ENCODE measurements at places on chromosomes 7 and 10. TPM values are rescaled to one million over a fixed set of nuclear protein-coding genes. Genes with fewer than 3 reads are reported as not detected.

PON1 gene
- not detected for total RNA-seq

GRCh38 chr7:69935107-69935506, 336.8 kb downstream of the AUTS2 start:
- no peak overlapping the region for H3K4me3 ChIP-seq
- H3K27ac ChIP-seq: no peak overlapping the region
- no peak for DNase-seq
- H3K36me3 ChIP-seq: no peaks in the 10 kb centered on the region

DNA sequence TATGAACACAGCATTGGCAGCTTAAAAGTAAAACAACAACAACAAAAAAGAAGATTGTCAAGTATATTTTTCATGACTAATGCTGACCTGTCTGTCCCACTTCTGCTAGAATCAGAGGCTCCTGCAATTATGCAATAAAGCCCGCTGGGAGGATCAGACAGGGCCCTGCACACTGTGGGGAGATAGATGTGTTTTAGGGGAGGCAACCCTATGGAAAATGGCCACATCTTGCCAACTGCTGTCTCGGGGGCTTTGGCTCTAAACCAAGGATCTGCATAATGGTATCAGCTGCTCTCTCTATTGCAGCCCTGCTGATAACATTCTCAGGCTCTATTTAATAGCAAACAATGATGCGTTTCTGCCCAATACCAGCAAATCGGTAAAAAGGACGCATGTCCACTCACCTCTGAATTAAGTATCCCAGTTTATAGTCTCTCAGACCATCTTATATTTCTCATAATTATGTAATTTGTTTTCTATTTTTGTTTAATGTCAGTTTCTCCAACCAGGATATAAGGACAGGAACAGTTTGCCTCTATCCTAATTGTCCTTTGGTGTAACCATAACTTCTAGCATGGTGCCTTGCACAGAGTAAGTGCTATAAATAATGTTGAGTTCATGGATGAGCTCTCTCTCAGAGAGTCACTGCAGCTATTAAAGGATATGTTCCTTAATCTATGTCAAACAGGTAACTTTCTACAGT, 15.3 kb upstream of the PRKAR2B start:
- DNase-seq: no peak
- no peak overlapping the region for H3K27ac ChIP-seq
- H3K4me3 ChIP-seq: no peak overlapping the region

- H3K4me1 ChIP-seq: peaks cover 4% of the 10 kb centered on the region
- no peak for DNase-seq
- no peaks in the 10 kb centered on the region for H3K27me3 ChIP-seq
- no peak overlapping the region for H3K4me3 ChIP-seq
These were observed 72.0 kb upstream of the ABCB5 start for GRCh38 chr7:20543500-20543899.

DNA sequence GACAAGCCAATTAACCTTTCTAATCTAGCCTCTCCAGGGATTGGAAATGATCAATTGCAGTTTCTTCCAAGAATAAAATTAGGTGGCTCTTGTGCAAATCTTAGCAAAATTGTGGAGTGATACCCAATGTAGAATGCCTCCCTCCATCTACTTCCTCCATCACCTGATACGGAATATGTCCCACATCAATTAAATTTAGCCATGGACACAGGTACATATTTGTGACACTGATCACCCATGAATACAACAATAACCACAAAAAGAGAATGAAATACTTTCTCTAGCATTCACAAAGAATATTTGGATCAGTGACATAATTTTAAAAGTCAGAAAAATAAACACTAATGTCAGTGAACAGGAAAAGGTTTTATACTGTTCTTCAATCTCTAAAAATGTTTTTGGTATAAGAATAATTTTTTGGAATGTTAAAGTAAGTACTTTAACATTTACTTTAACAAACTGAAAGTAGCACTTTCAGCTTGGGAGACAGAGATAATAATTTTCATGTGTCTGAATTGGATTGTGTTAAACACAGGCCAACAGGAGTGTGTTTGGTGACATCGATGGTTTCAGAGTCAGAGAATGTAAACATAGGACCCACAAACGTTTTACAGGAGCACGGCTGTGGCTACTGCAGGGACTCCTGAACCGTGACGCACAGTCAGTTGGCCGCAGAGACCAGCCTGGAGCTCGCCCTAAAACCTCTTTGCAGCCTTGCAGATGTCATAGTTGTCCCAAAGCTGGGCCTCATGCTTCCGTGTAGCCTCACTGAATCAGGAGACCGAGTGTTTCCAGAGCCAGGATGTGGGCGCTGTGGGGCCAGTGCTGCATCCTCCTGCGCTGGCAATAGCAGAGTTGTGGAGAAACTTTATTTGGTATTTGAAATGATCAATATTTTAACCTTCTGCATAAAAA, 7.2 kb downstream of the RBM20 start:
- no peak overlapping the region for H3K4me3 ChIP-seq
- H3K4me1 ChIP-seq: peaks cover 24% of the 10 kb centered on the region
- no peak for DNase-seq
- peak overlapping the region; percentile 27 for H3K27ac ChIP-seq
- peaks cover 40% of the 10 kb centered on the region for H3K27me3 ChIP-seq
- no peaks in the 10 kb centered on the region for H3K36me3 ChIP-seq

DNA sequence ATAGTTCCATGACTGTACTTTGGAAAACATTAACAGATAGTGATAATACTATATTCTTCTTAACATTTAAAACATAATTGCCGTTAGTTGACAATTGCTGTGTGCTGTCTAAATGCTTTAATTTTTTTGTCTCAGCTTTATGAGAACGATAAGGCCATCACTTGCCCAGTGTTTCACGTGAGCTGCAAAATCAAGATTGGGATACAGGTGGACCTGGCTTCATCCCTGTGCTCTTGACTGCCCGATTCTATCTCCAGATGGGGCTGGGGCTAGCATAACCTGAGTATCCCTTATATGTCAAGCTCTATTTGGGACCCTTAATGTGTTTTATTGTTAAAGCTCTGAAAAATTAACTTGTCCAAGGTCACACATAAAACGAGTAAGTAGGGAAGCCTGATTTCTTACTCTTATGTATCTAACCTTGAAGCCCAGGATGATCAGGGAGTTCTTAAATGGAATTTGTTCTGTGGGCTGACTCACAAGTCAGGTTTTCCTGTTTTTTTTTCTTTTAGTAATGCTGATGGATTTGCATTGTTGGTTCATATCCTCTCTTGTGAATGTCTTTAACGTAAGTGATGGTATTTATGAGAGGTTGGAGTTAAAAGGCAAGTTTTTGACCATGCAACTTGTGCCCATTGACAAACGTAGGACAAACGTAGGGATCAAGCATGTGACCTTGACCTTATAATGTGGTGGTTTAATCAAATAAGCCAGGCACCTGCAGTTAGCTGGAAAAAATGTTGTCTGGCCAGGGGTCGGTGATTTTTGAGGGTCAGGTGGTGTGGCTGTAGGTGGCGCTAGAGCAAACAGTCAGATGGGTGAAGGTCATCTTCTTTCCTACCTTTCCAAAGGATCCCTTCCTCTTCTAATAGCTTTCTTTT, 3.6 kb downstream of the PRKAR2B start:
- no peaks in the 10 kb centered on the region for H3K36me3 ChIP-seq
- peaks cover 58% of the 10 kb centered on the region for H3K27me3 ChIP-seq
- no peak for DNase-seq
- no peak overlapping the region for H3K27ac ChIP-seq

All from activated T-helper 1 cell treated with anti-CD3 and anti-CD28 coated beads, Interleukin-12 subunit alpha, Interleukin-12 subunit beta, Interleukin-2, Interleukin-4 antibody, amounts not matched to agents 30 ng/mL and 10 ng/mL and 1 ng/mL, durations not matched to agents 14 hours and 24 hours and 36 hours (primary cell).